ENCODE measurements at places on chromosomes 7 and 10. TPM values are rescaled to one million over a fixed set of nuclear protein-coding genes. Genes with fewer than 3 reads are reported as not detected.

Gene SERPINE1
- total RNA-seq, result 5,219 TPM

Gene TRPV5
- total RNA-seq, result not detected

DNA sequence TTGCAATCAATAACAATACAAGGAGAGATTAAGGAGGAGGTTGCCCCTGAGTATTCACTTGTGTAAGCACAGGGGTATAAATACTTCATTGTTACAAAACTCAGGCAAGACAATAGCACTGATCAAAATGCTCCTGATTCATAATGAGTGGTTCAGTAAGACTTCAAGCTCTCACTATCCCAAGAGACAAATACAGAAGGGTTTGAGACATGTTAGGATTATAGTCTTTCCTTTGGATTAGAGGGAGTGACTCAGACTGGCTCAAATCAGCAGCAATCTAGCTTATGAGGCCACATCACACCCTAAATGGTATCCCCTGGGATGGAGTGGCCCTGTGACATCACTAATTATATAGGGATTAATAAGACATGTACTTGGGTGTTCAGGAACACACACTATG is 167.2 kb upstream of the HGF start:
- no peak for DNase-seq

DNA sequence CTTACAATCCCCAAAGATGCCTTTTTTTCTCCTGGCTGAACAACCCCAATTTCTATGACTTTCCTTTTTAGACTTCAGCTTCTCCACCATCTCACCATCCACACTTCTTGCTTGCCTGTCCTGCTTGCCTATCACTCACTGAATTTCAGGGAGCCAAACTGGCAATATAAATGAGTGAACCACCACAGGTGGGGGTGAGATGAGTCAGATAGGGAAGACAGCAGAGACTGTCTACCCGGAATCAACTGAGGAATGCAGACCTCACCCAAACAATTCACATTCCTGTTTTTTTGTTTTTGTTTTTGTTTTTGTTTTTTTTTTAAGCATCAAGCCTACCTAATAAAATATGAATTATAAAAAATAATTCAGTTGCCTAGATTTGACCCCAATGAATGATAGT is 273.8 kb downstream of the NRG3 start:
- DNase-seq, result no peak

DNA sequence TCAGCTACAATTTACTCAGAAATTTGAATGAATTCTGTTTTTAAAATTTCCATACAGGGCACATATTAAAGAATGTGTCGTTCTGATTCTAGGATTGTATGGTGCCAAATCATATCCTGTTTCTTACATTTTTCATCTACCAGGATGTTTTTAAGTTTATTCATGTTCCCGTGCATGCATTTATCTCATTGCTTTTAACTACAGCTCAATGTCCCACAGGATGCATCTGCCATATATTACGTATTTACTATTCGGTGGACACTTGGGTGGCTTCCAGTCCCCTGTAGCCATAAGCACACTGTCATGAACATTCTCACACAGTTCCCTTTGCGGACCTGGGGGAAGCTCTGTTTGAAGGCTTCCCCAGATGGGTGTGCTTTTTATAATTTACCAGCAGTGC is 122.3 kb downstream of the CCDC71L start:
- DNase-seq, result peak; percentile 94

GRCh38 chr7:73349763-73350162 is 21.8 kb downstream of the FKBP6 start:
- no peak for DNase-seq

Gene CTNNA3
- not detected for total RNA-seq
